ENCODE measurements at places on chromosomes 6 and 20.

- no peak for DNase-seq
Measured at GRCh38 chr6:36383606-36384005, 3.9 kb downstream of the ETV7 start.

DNA sequence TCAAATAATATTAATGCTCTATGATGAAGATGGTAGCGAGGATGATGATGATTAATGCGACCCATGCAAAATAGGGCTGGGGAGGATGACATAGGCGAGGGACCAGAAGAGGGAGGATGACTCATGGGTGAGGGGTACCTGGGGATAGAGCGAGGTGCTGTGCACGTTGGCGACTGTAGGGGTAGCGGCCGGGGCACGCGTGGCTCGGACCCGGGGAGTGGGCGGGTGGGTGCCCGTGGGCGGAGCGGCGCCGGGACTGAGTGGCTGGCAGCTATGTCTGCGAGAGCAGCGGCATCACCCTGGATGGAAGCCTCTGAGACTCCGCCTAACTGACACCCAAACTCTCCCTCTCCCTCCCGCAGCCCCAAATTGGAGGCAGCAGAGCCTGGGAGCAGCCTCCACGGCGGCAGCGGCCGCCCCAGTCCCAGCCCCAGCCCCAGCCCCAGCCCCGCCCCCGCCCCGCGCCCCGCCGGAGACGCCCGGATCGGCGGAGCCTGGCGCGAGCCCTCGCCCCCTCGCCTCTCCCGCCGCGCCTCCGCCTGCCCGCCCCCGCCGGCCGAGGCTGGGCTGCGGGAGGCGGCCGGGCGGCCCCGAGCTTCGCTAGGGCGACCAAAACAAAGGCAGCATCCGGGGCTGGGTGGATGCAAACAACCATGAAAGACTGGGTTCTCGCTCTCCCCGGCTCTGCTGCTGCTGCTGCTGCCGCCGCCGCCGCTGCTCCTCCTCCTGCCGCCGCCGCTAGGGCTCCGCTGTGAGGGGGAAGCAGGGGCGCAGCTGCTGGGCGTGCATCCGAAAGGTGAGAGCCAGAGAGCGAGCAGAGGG lies at the start of gene RIMS1:
Gene RIMS1 (plus strand): TSS at position 367 of the 822 bp plus-strand sequence. CDS start 474 bp downstream, outside the sequence.
- no peak for DNase-seq

DNA sequence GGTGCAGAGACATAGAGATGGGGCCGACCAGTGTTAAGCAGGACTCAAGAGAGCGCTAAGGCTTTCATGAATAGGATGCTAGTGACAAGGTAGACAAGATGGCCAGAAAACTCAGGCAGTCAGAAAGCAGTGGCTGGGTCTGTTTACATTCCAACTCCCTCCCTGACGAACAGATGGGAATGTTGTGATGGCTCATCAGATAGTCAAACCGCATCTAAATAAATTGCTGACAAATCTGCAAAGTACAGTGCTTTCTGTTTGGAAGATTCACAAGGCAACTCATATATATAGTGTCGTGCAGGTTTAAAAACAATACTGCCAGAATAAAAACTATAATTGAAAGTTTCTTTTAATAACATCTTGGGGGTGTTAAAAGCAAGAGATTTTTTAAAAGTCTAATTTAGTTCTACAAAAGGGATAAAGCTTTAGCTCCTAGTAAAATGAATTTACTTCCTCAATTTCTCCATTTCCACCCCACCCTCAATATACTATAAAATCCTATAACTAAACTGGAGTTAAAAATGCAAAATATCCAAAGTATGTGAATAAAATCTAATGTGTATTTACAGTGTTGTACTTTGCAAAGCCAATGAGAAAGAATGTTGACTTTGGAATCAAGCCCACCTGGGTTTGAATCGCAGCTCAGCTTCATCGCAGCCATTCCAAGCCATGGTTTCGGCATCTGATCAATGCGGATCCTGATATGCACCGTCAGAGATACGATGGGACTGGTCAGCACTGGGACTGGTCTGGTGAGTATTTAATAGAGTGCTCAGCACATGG lies 247.3 kb upstream of the PDE10A start:
- DNase-seq = no peak

- DNase-seq = no peak
Measured at GRCh38 chr6:22667855-22668254, 98.5 kb downstream of the HDGFL1 start.

DNA sequence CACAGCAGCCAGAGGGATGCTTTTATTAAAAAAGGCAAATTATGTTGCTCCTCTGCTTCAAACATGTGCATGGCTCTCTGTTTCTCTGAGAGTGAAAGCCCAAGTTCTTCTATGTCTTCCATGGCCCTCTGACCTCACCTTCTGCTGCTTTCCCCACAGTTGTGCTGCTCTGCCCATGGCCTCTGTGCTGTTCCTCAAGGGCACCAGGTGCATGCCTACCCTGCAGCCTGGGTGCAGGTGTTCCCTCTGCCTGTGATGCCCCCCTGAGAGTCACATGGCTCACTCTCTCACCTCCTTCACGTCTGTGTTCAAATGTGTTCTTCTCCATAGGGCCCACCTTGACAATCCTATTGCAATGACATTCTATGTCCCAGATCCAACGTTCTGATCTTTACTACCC lies 477.0 kb upstream of the CHD6 start:
- no peak for DNase-seq

GRCh38 chr6:49342410-49342809 lies 120.6 kb downstream of the MMUT start:
- no peak for DNase-seq

GRCh38 chr6:167426651-167427050 lies 101.8 kb downstream of the TTLL2 start:
- no peak for DNase-seq

DNA sequence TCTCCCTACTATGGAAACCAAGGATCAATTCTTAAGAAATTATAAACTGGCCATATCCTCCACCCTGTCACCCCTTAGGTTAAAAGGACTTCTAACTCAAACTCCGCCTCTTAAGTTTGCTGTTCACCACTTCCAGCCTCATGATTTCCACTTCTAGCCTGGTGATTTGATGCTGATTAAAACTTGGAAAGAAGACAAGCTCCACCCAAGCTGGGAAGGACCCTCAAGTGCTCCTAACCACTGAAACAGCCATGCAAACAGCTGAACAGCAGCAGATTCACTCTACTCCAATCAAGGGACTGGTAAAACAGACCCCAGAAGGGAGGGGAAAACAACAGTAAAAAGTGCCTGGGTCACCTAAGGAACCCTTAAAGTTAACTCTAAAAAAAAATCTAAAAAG lies 10.3 kb downstream of the LCA5 start:
- no peak for DNase-seq

DNA sequence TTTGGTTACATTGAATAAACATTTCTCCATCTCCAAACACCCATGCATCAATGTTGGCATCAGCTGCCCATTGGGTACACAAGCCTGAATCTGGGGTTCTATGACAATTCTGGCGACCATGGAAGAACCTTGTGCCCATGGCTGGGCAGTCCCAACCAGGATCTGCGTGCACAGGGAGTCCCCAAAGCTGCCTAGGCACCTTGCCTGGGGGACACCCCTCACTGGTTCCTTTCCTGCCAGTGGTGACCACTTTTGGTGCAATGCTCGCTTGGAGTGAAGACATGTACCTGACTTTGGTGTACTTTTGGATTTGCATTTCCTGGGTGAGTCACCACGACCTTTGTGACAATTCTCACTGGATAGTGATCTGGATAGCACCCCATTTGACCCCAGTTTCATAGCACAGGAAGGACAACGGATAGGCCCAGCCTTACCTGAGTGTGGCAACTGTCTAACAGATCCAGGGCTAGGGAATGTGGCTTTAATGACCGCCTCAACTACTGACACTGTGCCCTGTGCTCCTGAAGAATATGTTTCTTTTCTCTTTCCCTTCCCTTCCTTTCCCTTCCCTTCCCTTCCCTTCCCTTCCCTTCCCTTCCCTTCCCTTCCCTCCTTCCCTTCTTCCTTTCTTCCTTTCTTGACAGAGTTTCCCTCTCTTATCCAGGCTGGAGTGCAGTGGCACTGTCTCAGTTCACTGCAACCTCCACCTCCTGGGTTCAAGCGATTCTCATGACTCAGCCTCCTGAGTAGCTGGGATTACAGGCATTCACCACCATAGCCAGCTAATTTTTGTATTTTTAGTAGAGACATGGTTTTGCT lies 7.1 kb downstream of the SPINT3 start:
- DNase-seq = no peak

DNA sequence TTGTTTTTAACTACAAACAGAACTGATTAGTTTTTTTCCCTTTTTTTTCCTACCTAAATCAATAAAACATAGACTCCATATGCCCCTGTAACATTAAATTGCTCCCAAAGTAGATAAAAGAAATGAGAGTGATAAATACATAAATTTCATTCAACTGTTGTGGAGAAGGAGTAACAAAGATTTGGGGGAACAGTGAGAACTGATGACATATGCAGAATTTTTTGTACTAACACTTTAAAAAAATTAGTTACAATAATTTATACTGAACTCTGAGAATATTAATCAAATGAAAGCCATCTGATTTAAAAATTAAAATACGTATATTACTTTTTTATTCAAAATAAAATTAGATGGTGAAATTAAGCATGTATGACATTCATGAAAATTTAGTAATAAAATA lies 195.7 kb downstream of the COL19A1 start:
- DNase-seq = no peak

DNA sequence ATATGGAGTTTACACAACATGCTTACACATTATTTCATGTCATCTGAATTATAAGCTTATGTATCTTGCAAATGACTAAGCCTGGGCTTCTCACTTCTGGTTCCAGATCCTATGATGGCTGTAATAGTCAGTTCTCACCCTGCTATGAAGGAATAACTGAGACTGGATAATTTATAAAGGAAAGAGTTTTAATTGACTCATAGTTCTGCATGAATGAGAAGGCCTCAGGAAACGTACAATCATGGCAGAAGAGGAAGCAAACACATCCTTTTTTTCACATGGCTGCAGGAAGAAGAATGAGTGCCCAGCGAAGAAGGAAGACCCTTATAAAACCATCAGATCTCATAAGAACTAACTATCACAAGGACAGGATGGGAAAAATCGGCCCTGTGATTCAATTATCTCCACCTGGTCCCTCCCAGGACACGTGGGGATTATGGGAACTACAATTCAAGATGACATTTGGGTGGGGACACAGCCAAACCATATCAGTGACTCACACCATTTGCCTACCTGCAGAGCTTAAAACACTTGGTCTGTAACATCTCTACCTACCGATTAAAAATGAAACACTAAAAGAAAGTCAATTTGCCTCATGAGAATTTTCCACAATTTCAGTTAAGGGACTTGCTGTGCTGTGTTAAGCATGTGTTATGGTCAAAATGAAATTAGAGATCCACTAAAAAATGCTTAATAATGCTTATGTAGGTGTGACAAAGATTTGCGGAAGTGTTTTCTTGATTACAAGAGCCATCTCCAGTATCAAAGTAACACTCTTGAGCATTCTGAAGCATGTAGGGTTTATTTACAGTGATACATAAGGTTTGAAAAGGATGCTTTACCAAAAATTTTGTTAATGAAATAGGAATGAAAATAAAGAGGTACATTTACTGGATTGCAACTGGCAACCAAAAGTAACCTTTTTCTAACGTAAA lies 2.2 kb upstream of the RWDD1 start:
- DNase-seq = peak; percentile 51

GRCh38 chr6:105926318-105926717 lies 159.8 kb upstream of the PRDM1 start:
- DNase-seq = no peak

DNA sequence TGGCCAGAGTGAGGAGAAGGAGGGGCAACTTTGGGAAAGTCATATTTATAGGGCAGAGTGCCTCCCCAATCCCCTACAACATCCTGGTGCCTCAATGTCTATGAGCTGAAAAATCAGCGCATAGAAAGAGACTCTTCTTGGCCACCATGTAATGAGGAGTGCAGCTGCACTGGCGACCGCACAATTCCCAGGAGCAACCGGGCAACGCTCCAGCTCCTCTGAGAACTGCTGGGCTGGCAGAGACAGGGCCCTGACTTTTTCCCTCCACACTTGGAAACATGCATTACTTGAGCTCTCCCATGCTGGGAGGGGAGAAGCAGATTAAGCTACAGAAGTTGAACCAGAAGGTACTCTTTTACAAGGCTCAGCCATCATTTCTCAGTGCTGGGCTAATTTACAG lies 31.4 kb upstream of the MARCKS start:
- no peak for DNase-seq
